ENCODE measurements at places on chromosomes 6 and 20.

DNA sequence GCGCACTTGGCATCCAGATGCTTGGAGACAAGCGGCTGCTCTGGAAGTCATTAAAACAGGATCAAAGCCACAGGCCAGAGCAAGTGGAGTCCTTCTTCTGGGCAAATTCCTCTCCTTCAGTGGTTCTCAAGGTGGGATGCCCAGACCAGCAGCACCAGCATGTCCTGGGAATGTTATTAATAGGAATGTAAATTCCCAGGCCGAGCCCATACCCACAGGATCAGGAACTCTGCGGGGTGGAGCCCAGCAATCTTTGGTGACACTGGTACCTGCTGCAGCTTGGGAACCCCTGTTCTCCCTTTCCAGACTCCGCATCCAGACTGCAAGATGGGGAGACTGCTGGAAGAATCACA is 44.6 kb downstream of the CPNE5 start:
- no peak for DNase-seq

GRCh38 chr20:10332656-10333415 is 101.2 kb downstream of the MKKS start:
- no peak for DNase-seq

GRCh38 chr6:75526502-75527127 is 33.0 kb upstream of the FILIP1 start:
- DNase-seq, result peak; percentile 70

DNA sequence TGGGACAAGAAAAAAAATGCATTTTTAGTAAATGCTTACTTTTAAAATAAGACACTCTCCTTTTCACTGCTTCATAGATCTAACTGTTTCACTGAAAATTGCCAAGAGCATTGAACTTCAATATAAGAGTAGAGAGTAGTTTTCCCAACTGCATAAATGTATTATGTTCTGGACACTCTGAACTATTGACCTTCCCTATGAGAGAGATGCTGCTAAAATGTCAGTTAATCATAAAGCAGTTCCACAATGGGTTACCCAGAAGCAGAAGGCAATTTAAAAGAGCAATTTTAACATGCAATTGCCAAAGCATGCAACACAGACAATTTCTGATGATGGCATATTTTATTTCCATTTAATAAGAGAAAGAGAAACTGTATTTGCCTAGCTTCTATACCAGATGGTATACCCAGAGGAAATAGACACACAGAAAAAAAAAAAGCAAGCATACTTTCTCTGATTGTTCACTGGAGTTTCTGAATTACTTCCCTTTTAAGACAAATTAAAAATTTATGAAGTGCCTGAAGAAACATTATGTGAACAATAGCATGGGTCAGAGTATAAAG is 279.1 kb upstream of the THEMIS start:
- no peak for DNase-seq

DNA sequence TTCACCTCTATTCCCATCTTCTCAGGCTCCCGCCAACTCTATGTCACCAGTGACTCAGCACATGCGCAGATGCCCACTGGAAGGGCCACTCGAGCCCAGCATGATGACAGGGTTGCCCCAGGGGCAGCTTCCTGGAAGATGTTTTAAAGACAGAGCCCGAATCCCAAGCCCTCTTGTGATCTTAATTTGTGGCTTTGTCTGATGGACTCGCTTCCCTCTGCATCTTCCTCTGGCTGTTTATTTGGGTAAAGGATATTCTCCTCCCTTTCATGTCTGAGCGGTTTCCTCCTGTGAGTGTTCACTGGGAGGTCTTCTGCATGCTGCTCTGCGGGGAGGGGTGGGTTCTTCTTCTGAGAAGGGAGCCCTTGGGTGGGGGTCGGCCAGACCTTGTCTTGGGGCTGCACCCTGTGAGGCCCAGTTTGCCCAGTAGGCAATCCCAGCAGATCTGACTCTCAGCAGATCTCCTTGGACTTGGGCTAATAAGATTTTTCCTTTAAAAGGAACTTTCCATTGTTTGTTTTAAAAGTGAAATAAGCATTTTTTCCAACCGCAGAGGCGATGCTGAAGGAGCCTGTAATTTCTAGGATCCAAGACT is 401.0 kb downstream of the CDC5L start:
- no peak for DNase-seq

GRCh38 chr20:56637576-56637975 is 8.5 kb downstream of the TFAP2C start:
- DNase-seq, result no peak

- no peak for DNase-seq
Observed at GRCh38 chr6:98044791-98045470, 761.9 kb upstream of the MMS22L start.

GRCh38 chr20:53613748-53614147 is 20.1 kb upstream of the ZNF217 start:
- DNase-seq, result no peak

All from NB4 (cell line).